WTC11 (cell line): ENCODE measurements at places on chromosomes 2 and 18. TPM values are rescaled to one million over a fixed set of nuclear protein-coding genes. Genes with fewer than 3 reads are reported as not detected.

GATA6 gene
- 0.15 to 0.21 TPM (median 0.18 TPM) in 3 replicates for total RNA-seq

GRCh38 chr2:30239986-30240752 is 8.8 kb downstream of the LBH start:
- H3K27ac ChIP-seq: no peak overlapping the region
- no peak for DNase-seq
- no peak overlapping the region for H3K4me3 ChIP-seq
- H3K36me3 ChIP-seq: peaks cover 20% of the 10 kb centered on the region

GRCh38 chr2:121220995-121221394 is 64.0 kb downstream of the TFCP2L1 start:
- H3K27me3 ChIP-seq: no peaks in the 10 kb centered on the region
- no peaks in the 10 kb centered on the region for H3K4me1 ChIP-seq
- H3K27ac ChIP-seq: no peak overlapping the region
- H3K36me3 ChIP-seq: no peaks in the 10 kb centered on the region

- no peaks in the 10 kb centered on the region for H3K36me3 ChIP-seq
- DNase-seq: peak; percentile 27
- H3K4me1 ChIP-seq: peaks cover 43% of the 10 kb centered on the region
- H3K4me3 ChIP-seq: peak overlapping the region; percentile 68
- H3K27me3 ChIP-seq: peaks cover 34% of the 10 kb centered on the region
- no peak overlapping the region for H3K27ac ChIP-seq
Measured at GRCh38 chr2:64918220-64918886, 70.8 kb upstream of the SLC1A4 start.

DNA sequence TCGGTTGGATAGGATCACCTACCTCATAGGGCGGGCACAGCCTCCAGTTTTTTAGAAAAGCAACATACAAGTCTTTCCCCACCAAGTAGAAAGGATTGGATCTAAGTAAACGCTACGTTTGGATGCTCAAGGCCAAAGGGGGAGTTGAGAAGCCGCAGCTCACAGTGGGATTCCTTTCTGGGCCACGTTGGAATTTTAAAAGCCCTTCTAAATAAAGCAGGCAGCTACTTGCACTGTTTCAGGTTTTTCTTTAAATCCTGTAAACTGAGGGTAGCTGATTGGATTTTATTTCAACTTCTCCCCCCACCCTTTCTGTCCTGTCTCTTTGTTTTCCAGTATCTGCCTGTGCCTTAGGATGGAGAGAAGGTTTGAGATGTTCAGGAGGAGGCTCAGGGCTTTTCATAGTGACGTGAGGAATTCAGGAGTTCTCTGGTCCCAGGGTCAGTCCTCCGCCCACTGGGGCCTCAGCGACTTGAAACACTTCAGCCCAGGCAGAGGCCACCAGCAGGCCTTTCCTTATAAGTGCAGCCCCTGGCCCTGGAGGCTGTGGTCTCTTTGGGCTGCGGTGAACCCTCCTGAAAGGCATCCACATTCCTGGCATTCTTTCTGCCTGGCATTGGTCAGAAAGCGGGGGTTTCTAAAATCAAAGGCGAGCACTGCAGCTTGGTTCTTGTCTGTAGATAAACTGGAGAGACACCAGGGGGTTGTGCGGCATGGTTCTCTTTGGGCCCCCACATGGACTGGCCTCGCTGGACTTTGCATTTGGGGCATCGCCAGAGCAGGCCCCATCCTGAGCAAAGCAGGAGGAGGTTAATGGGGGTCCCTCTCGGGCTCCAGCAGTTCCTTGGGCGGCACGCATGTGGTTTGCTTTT is 44.5 kb downstream of the SH3BP4 start:
- H3K36me3 ChIP-seq: peaks cover 12% of the 10 kb centered on the region
- peak overlapping the region; percentile 45; the same call in 1 of the 2 replicates for H3K4me3 ChIP-seq
- peak overlapping the region; percentile 95 for H3K27ac ChIP-seq
- peak; percentile 80 for DNase-seq
- no peaks in the 10 kb centered on the region for H3K27me3 ChIP-seq

DNA sequence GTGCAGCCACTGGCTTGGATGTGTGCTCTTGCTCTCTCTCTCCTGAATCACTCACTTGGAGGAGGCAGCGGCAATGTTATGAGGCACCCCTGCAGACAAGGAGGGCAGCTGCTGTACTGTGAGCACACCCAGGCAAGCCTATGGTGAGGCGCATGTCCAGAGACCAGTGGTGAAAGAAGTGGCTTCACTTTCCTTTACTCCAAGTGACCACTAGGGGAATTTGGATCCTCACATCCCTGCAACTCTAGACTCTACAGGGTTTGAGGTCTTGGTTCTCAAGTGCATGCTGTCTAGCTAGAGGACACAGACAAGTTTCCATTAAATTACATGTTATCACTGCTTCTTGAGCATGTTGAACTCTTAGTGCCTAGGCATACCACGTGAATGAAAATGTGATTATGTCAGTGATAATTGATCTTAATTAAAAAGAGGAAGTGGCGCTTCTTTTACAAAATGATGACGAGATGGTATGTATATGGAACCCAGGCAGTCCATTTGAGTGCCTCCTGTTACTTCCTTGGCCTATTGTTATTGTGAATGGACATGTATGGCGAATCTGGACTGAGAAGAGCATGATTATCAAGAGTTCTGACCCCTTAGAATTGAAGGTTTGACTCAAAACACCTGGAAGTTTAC is 181.0 kb upstream of the CDH2 start:
- peaks cover 8% of the 10 kb centered on the region; the same call in 1 of the 2 replicates for H3K4me1 ChIP-seq
- no peak overlapping the region for H3K27ac ChIP-seq
- DNase-seq: peak; percentile 17
- H3K4me3 ChIP-seq: no peak overlapping the region

- no peaks in the 10 kb centered on the region for H3K36me3 ChIP-seq
- H3K27me3 ChIP-seq: no peaks in the 10 kb centered on the region
- no peak overlapping the region for H3K27ac ChIP-seq
- DNase-seq: no peak
Measured at GRCh38 chr18:64097497-64097896, 51.4 kb downstream of the LINC00305 start.

DYTN gene
- total RNA-seq: not detected in 3 replicates

DNA sequence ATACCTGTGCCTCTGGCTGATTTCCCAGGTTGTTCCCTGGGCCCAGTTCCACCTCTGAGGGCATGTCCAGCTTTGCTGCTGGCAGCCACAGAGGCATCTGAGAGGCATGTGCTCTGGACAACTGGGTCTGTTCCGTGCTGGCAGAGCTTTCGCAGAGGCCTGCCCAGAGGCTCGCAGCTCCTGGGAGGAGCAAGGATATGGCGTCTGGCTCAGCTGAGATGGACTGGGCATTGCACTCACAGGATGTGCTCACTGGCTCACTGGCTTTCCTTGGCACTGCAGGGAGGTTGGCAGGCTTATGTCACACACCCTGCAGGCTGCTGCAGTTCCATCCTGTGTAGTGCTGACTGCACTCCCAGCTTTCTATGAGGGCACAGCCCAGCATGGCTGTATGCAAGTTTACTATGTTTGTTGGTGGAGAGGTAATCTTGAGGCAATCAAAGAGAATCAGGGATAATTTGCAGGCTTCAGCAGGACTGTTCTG is 172.3 kb downstream of the PRKCE start:
- no peaks in the 10 kb centered on the region for H3K36me3 ChIP-seq
- H3K27ac ChIP-seq: no peak overlapping the region
- H3K4me3 ChIP-seq: no peak overlapping the region
- peaks cover 13% of the 10 kb centered on the region for H3K4me1 ChIP-seq

GRCh38 chr2:127465258-127465657 is 47.0 kb downstream of the PROC start:
- DNase-seq: no peak
- no peaks in the 10 kb centered on the region for H3K27me3 ChIP-seq
- peaks cover 11% of the 10 kb centered on the region for H3K36me3 ChIP-seq
- H3K4me3 ChIP-seq: no peak overlapping the region
- H3K27ac ChIP-seq: peak overlapping the region; percentile 17; the same call in 1 of the 2 replicates

GRCh38 chr2:43224571-43225092 is 1.8 kb downstream of the ZFP36L2 start:
- H3K4me3 ChIP-seq: peak overlapping the region; percentile 87
- peaks cover 15% of the 10 kb centered on the region for H3K36me3 ChIP-seq
- H3K4me1 ChIP-seq: peaks cover 58% of the 10 kb centered on the region
- H3K27ac ChIP-seq: no peak overlapping the region
- DNase-seq: peak; percentile 53

TMEM247 gene
- total RNA-seq: not detected in 3 replicates

FAM168B gene
- 63.9 to 74.9 TPM (median 68.7 TPM) in 3 replicates for total RNA-seq

DNA sequence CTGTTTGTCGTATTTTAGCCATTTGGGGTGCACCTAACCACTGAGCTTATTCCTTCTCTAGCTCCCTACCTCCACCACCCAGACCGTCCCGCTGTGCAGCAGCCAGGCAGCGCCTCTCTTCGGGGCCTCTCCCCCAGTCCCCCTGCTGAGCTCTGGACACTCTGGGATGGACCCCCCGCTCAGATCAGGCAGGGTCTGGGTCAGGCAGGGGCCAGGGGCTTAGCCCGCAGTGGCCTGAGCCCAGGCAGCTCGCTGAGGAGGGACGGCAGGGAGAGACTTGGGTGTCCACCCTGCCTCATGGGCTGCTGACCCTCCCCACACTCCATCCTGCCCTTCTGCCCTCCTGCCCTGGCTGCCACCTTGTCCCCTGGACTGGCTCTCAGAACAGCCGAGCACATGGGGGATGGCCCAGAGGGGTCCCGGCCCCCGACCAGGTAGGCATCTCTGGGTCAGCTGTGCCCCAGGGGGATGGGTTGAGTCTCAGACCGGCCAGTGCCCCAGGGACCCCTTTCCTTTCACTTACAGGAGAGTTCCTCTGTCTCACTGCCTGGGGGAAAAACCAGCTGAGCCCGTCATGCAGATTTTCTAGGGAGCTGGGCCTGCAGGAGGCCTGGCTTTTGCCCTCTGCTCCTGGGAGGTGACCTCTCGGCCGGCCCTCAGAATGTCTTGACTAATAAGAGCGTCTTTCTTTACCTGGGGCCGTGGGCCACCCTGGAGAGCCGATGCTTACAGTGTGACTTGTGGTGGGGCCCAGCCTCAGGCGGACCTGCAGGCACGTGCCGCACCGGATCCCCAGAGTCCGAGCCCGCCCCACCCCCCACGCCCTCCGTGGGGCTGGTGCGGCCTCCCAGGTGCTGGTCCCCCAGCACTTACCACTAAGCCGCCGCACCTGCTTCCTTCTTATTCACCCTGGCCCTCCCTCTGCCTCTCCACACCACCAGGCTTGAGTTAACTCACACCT is 22.8 kb upstream of the PXDN start:
- no peak overlapping the region; the same call in 1 of the 2 replicates for H3K4me3 ChIP-seq
- H3K36me3 ChIP-seq: peaks cover 4% of the 10 kb centered on the region; the same call in 1 of the 2 replicates

DNA sequence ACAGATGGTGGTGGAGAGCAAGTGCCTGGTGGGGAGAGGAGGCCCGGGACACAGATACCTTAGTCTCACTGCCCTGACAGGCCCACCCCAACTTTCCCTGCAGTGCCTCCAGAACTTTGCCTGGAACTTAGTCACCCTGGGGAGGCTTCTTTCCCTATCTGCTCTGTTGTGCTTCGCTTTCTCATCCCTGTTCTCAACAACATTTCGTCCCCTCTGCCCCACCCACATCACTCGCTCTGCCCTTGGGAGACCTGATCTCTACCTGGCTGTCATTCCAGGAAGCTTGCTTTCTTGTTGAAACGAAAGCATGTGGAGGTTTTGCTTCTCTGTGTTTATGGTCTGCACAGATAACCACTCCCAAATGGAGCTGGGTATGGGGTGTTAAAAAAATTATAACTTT is 93.8 kb downstream of the PRKCE start:
- no peak overlapping the region for H3K4me3 ChIP-seq
- H3K4me1 ChIP-seq: peaks cover 15% of the 10 kb centered on the region
- H3K27ac ChIP-seq: no peak overlapping the region
- peaks cover 12% of the 10 kb centered on the region for H3K36me3 ChIP-seq

- H3K27me3 ChIP-seq: no peaks in the 10 kb centered on the region
- no peak for DNase-seq
- peaks cover 13% of the 10 kb centered on the region for H3K4me1 ChIP-seq
- H3K4me3 ChIP-seq: no peak overlapping the region
- H3K36me3 ChIP-seq: no peaks in the 10 kb centered on the region
Measured at GRCh38 chr18:3184275-3184963, 35.3 kb downstream of the MYOM1 start.

DNA sequence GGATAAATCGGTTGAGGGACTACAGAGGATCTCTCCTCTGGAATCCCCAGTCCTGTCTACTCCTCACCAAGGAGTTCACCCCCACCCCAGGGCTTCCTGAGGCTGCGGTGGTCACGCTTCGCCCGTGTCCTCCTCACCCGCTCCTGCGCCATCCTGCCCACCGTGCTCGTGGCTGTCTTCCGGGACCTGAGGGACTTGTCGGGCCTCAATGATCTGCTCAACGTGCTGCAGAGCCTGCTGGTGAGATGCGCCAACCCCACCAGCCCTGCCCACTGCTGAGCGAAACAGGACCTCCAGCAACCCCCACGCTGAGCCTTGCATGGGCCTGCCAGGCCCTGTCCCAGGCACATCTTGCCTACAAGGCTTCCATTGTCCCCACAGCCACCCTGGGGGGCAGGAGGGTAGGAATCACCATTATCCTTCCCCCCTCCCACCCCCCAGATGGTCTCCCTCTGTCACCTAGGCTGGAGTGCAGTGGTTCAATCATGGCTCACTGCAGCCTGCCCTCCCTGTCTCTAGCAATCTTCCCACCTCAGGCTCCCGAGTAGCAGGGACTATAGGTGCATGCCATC is 6.7 kb upstream of the CTDSP1 start:
- no peak for DNase-seq
- no peak overlapping the region for H3K27ac ChIP-seq
- peaks cover 29% of the 10 kb centered on the region for H3K4me1 ChIP-seq
- H3K4me3 ChIP-seq: no peak overlapping the region
